Midbrain (tissue), 1 donor: ENCODE measurements at places on chromosomes 1 and 21.
A peak's percentile ranks its signal among the peaks of the same experiment; 100 is the strongest.

DNA sequence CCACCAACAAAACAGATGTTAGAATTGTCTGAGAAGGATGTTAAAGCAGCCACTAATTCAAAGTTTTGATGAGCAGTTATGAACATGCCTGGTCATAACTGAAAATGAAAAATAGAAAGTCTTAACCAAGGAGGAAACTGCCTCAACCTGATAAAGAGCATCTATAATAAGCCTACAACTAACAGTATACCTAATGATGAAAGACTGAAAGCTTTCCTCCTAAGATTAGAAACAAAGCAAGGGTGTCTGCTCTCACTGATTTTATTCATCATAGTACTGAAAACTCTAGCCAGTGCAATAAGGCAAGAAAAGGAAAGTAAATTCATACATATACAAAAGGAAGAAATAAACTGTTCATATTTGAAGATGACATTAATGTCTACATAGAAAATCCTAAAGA is 82.0 kb downstream of the KCNK1 start:
- no peak for DNase-seq

DNA sequence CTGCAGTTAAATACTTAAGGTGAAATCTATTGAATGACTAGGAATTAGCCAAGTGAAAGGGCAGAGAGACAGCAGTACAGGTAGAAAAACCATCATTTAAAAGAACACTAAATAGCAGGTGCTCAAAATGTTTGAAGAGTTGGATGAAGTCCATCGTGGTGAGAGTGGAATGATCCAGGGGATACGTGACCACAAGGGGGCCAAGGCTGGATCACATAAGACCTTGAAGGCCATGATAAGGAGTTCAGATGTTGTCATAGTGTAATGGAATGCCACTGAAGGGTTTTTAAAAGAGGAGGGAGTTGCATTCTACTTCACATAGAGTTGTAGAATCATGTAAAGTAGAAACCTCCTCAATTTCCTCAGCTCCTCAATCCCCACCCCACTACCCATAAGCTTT is 34.8 kb upstream of the HOOK1 start:
- DNase-seq = no peak

GRCh38 chr1:167716000-167716271 is 5.8 kb upstream of the MPZL1 start:
- no peak for DNase-seq

GRCh38 chr1:247530785-247531184 is 5.5 kb downstream of the OR2C3 start:
- DNase-seq = no peak

GRCh38 chr1:240136402-240136801 is 44.7 kb downstream of the FMN2 start:
- DNase-seq = no peak

GRCh38 chr1:43062527-43063095 is 103.9 kb upstream of the SLC2A1 start:
- no peak for DNase-seq

- no peak for DNase-seq
Observed at GRCh38 chr1:173210283-173210682, 3.2 kb upstream of the TNFSF4 start.

- no peak for DNase-seq
Observed at GRCh38 chr1:187338762-187339412, 510.1 kb downstream of the PLA2G4A start.

DNA sequence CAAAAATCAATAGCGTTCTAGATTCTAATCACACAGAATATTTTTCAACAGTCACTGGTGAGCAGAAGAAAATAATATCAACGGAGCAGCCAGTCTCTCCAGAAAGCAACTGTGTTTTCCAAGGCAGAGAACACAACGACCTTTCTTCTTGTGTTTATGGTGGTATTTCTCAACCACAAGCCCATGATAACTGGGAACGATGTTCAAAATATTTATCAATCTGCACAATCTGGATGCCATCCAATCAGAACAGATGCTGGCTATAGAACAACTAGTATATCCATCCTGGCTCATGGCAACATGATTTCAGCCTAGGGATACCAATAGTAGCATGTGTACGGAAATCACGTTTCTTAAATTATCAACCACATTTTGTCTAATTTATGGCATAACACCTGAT is 162.7 kb upstream of the RUNX1 start:
- DNase-seq = no peak

GRCh38 chr1:100266741-100267140 is 725 bp downstream of the RTCA start:
- DNase-seq = no peak

GRCh38 chr1:21264898-21265297 is 25.4 kb downstream of the ECE1 start:
- DNase-seq = no peak

DNA sequence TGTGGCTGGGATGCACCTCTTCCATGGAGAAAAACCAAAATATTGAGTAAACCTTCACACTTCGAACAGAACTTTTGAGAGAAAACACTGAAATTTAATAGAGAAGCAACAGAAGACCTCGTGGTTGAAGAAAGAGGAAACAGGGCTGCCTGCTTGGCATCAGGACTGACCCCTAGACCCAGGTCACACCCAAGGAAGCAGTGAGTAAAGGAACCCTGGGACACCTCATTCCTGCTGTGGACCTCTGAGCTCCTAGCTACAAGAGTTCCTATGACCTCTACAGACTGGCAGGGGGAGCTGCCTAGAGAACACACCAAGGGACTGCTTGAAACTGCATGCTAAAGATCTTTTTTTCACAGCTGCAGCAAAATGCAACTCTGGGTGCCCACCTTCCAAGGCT is 67.8 kb downstream of the FASLG start:
- DNase-seq = no peak

- no peak for DNase-seq
Observed at GRCh38 chr1:235821361-235821981, 45.2 kb downstream of the LYST start.

- peak; percentile 97 for DNase-seq
Observed at GRCh38 chr1:7953850-7954609, 7.5 kb upstream of the PARK7 start.

- no peak for DNase-seq
Observed at GRCh38 chr1:199040076-199040905, 401.5 kb downstream of the PTPRC start.

- DNase-seq = peak; percentile 52
Observed at GRCh38 chr1:107139833-107140702, 771 bp upstream of the NTNG1 start.

GRCh38 chr1:11979028-11979850 is 1.0 kb upstream of the MFN2 start:
- DNase-seq = no peak

DNA sequence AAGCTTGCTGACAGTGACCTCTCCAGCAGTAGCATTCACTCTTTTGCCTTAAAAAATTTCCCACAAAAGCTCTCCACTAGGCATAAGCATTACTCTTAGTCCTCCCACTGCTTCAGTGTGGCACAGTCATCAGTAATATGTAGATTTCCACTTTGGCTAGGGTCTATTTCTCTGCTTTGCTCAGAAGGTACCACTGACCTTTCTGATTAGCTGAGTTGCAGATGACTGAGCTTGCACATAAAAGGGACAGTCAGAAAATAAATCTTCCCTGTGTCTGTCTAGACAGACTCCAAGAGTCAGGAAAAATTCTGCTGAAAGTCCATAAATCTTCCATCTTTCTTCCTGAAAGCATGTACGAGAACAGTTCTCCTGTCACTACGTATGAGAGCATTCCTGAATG is 56.6 kb upstream of the APP start:
- no peak for DNase-seq

- no peak for DNase-seq
Observed at GRCh38 chr1:86718786-86719185, 14.4 kb downstream of the SH3GLB1 start.

GRCh38 chr1:7555391-7556185 is 215.5 kb upstream of the VAMP3 start:
- DNase-seq = no peak

- peak; percentile 60 for DNase-seq
Observed at GRCh38 chr1:7070389-7071029, 285.3 kb downstream of the CAMTA1 start.

- DNase-seq = no peak
Observed at GRCh38 chr1:53982034-53982762, 35.8 kb downstream of the LDLRAD1 start.

GRCh38 chr1:178263341-178263740 is 169.4 kb downstream of the RASAL2 start:
- no peak for DNase-seq

DNA sequence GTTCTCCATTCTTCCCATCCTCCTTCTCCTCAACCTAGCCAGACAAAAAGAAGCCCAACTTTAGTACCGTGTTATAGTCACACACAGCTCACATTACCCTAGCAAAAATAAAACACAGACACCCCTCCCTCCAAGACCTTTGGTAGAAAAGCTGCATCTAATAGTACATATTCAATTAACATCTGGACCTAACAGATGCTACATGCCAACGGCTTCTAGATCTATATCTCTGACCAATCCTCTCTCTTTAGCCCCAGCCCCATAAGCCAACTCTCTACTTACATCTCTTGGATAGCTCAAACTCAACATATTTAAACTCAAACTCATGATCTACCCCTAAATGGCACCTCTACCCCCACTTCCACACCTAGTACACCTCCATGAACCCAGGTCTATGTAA is 233.1 kb downstream of the KCNH1 start:
- no peak for DNase-seq

DNA sequence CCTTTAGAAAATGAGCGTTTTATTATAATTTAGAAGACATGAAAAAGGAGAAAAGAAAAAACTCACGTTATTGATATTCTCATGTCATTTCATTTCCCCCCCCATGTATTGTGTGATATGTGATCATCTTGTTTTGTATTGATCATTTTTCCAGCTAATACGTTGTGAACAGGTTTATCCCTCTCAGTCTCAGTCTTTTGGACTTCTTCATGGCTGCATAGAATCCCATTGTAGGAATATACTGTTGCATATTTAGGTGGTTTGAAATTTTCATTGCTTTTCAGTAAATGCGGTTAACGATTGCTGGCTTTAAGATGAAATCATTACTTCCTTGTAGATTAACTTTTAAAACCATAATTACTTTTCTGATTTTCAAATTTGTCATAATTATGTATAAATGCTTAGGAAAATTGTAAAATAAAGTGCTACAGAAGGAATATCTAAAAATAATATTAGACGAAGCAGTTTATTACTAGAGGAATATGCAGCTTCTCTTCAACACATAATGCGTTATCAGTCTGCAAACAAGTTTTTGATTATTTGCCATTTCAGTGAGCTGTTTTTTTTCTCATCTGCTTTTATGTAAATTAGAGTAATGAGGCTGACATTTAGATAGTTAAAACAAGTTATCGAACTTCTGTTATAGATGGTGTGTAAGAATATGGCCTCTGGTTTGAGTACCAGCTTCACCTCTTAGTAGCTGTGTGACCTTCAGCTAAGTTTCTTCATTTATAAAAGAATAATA is 1.8 kb downstream of the SON start:
- DNase-seq = no peak

GRCh38 chr1:245173446-245174211 is 18.8 kb downstream of the KIF26B start:
- DNase-seq = no peak

GRCh38 chr1:33010932-33011731 is 25.6 kb downstream of the AK2 start:
- DNase-seq = no peak

DNA sequence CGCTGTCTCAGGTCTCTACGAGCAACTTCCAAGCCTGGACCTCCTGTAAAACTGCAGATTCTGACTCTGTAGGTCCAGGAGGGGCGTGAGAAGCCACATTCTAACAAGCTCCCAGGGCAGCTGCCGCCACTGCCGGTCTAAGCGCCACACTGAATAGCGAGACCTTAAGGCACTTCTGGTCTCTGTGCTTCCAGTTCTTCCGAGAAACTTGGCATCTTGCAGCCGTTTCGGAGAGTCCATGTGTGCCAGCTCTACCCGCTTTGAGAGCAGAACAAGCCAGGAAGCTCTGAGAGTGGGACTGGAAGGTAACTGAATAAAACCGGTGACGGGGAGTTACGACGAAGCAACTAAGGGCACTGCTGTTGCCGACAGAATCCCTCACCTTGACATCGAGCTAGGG is 12.5 kb downstream of the AGT start:
- DNase-seq = peak; percentile 55

DNA sequence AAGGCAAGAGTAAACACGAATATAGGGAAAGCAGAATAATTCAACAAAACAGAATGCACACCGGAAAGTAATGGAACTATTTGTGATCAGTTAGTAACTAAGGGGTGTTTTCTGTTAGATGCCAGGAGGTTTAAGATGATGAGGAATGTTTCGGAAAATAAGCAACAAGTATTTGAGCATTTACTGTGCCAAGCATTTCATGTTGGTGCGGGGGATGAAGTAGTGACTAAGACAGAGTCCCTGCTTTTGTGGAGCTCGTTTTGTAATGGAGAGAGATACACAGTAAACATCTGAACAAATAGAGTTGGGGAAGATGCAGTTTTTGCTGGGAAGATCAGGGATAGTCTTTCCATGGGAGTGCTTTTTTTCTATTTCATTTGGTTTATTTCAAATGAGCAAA is 78.7 kb downstream of the DYRK1A start:
- no peak for DNase-seq

DNA sequence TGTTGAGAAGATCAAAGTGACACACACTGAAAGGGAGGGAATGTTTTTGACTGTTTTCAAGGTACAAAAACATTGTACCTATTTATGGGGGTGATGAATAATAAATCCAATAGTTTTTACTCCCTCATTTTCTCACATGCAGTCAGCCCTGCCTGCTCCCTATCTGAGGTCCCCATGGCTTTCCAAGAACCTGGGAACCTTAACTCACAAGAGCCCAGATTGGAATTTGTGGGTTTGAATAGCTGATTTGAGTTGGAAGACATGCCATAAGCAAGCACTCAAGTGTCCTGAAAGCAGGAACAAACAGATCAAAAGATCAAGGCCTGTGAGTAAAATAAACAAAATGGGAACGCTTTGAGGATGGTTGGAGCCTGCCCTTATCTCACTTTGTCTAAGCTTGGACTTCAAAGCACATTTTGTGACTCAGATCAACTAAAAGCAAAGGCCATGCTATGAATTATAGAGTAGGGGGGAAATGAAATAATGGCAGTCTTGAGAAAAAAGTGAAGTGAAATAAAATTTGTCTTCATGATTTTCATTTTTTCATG is 136.6 kb downstream of the LYPLAL1 start:
- DNase-seq = no peak

- no peak for DNase-seq
Observed at GRCh38 chr1:25523542-25523941, 19.9 kb upstream of the LDLRAP1 start.

DNA sequence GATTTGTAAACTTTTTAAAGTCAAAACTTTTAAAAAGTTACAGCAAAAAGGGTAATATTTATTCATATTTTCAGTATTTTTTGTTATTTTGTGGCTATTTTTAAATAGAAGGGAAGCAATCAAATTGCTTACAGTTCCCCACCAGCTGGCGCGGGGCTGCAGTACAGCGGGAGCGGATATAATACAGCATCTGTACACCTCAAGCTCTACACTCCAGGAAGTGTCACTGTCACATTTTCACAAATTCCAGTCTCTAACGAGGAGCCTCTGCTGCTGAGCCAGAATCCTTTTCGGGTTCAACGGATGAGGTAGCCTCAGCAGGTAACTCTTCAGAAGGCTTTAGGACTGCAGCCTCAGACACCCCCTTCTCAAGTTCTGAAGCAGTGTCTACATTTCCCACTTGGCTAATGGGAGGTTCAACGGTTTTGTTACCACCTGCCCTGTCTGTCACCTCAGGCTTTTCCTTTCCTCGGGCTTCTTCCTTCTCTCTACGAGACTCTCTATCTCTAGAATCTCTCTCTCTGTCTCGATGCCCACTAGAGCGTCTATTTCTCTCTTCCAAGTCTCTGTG is 11.7 kb downstream of the SOD1 start:
- DNase-seq = no peak

GRCh38 chr1:214565310-214565709 is 13.9 kb upstream of the PTPN14 start:
- DNase-seq = no peak

GRCh38 chr1:162629651-162630050 is 2.6 kb upstream of the DDR2 start:
- DNase-seq = no peak
